Fibroblast of skin of back (primary cell): ENCODE measurements at places on chromosomes 1 and 21.

DNA sequence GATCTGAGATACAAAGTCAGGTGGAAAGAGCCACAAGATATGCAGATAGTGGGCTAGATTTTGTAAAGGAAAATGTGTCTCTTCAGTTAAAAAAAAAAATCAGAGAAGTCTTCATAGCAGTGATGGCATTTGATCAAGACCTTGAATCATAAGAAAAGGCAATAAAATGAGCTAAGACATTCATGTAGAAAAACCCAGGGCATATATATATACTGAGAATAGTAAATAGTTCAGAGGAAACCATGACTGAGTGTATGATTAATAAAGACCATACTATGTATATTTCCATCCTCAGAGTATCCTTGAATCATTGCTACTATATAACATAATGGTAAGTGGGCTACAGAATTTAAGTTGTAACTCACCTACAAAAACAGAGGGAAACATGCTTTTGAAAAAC is 321.7 kb upstream of the NR5A2 start:
- DNase-seq, result no peak

GRCh38 chr1:51306950-51307349 is 23.4 kb downstream of the TTC39A start:
- no peak for DNase-seq

- DNase-seq, result peak; percentile 69
Observed at GRCh38 chr1:237677979-237678378, 212.7 kb downstream of the ZP4 start.

DNA sequence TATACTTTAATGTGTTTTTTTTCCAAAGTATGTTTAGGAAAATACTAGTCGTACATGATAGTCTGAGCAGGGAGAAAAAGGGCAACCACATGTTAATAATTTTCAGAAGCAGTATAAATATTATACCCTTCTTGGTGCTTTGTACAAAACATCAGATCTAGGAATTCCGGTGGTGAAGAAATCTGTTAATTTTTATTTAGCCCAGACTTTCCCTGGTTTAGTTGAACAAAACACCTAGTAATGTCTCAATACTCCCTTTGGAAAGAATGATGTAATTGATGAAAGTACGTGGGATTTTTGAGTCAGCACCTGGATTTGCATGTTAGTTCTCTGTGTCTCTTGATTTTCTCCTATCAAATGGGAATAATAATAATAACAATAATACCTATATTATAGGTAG is 38.4 kb upstream of the KCNK2 start:
- no peak for DNase-seq

- DNase-seq, result no peak
Observed at GRCh38 chr1:17230671-17231310, 18.1 kb upstream of the PADI3 start.

DNA sequence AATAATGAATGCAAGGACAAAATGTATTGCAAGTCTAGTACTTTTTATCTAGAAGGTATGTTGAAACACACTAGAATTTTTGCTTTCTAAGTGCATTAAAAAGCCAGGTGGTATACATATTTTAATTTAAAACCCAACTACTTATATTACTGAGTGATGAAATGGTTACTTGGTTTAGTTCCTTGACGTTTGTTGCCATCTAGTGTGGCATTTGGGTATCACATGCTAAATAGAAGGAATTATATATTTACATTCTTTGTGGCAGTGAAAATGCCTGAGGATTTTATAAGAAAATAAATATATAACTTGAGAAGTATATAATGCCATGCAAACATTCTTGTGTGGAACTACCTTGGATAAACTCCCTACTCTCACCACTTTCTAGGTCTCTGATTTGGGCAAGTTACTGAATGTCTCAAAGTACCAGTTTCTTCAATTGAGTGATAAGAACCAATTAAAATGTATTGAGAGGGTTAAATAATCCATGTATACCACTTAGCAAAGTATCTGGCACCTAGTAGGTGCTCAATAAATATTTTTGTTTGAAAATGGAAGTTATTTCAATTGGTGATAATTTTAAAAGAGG is 69.6 kb downstream of the SDCCAG8 start:
- peak; percentile 78 for DNase-seq

- DNase-seq, result no peak
Observed at GRCh38 chr1:2105781-2106524, 55.7 kb downstream of the PRKCZ start.

- DNase-seq, result peak; percentile 86
Observed at GRCh38 chr1:41842993-41843755, 75.5 kb downstream of the HIVEP3 start.

DNA sequence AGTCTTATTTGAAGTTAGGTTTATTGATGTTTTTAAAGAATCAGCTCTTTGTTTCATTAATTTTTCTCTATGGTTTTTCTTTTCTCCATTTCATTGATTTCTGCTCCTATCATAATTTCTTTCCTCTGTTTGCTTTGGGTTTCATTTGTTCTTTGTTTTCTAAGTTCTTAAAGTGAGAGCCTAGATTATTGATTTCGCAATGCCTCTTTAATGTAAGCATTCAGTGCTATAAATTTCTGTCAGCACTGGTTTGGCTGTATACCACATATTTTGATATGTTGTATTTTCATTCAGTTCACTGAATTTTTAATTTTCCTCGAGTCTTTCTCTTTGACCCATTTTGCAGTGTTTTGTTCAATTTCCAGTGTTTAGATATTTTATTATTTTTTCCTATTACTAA is 68.7 kb downstream of the DNAH14 start:
- DNase-seq, result no peak

DNA sequence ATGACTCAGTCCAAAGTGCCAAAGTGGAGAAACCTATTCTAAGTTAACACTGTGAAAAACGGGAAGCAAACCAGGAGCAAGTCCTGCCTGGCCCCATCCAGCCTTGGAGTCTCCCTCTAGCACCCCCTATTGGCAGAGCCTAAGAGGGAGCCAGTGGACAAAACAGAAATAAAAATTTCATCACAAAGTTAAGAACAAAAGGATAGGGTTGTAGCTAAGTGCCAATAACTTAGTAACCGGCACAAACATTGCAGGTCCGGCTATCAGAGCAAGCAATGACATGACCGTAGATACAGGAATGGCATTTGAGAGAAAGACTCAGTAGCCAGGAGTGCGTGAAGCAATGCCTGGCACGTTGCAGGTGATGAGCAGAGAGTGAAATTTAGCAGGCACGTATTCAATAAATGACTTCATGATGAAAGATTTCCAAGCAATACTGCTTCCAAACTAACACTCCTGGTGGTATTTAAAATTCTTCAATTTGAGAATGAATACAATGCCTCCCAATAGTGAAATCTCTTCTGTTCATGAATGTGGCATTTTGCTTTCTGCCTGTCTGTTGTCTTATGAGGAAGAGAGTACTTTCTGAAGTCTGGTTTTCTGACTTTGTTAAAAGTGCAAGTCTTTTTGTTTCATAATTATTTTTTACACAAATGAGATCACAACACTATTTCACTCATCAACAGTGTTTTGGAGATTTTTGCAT is 391.0 kb downstream of the OMA1 start:
- DNase-seq, result peak; percentile 2

GRCh38 chr1:230310381-230311163 is 115.6 kb downstream of the PGBD5 start:
- DNase-seq, result peak; percentile 67

- DNase-seq, result no peak
Observed at GRCh38 chr21:23496729-23497128, 2110.6 kb downstream of the MRPL39 start.

- no peak for DNase-seq
Observed at GRCh38 chr21:45459171-45460010, 54.4 kb downstream of the COL18A1 start.

DNA sequence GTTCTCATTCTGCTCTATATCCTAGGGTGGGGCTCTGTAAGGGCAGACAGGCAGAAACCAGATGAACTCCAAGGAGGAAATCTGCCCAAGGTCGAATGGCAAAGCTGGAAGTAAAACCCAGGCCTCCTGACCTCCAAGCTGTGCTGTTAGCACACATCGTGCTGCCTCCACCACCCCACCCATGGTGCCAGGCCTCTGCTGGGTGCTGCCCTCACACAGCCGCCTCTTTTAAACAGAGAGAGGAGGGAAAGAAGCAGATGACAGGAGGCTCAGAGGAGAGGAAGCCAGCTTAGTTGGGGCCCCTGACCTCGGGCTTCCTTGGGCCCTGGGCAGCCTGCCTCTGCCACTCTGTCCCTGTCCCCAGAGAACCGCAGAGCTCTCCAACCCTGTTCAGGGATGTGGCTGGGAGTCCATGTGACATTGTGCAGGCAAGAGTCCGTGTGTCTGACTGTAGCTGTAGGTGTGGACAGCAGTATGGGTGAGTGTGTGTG is 1.1 kb downstream of the SYNC start:
- peak; percentile 30 for DNase-seq

DNA sequence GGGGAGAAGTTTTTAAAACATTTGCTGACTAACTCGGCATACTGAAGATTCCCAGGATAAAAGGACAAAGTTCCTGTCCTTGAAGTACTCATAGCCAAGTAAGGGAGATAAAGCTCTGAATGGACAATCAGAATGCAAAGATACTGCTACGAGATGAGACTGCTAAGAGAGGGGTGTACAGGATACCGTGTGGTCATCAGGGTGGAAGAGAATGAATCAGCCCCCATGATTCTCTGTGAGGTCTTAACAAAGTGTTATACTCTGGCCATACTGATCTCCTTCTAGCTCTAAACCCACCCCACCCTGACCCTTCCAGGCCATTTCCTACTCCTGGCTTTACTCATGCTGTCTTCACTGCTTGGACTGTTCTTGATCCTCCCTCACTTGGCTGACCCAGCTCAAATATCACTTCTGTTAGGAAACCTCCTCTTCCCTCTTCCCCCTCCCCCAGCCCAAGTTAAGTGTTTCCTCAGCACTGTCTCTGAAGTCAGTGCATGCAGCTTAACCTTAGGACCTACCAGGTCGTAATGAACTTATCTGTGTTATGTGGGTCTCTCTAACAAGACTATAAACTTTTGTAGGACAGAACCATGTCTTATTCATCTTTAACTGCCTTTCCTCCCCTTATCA is 15.8 kb upstream of the MAGOH start:
- peak; percentile 18 for DNase-seq

GRCh38 chr1:109948285-109948630 is 36.3 kb upstream of the AHCYL1 start:
- DNase-seq, result no peak

DNA sequence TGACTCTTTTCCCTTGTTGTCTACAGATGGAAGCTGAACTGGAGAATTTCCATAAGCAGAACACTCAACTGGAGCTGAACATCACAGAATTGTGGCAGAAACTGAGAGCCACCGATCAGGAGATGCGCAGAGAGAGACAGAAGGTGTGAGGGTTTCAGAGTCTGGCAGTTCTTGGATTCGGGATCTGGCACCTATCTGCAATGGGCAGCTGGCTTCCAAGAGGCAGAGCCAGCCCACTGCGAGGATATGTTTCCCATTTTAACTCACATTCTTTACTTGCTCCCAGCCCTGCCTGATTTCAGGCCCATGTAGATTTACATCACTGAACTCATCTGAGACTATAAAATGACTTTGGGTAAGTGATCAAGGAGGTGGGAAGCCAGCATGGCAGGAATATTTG is 37.3 kb upstream of the TMEM125 start:
- DNase-seq, result no peak

- DNase-seq, result no peak
Observed at GRCh38 chr1:114104949-114105348, 48.7 kb downstream of the SYT6 start.

GRCh38 chr1:8962812-8963530 is 17.3 kb downstream of the CA6 start:
- DNase-seq, result peak; percentile 28

DNA sequence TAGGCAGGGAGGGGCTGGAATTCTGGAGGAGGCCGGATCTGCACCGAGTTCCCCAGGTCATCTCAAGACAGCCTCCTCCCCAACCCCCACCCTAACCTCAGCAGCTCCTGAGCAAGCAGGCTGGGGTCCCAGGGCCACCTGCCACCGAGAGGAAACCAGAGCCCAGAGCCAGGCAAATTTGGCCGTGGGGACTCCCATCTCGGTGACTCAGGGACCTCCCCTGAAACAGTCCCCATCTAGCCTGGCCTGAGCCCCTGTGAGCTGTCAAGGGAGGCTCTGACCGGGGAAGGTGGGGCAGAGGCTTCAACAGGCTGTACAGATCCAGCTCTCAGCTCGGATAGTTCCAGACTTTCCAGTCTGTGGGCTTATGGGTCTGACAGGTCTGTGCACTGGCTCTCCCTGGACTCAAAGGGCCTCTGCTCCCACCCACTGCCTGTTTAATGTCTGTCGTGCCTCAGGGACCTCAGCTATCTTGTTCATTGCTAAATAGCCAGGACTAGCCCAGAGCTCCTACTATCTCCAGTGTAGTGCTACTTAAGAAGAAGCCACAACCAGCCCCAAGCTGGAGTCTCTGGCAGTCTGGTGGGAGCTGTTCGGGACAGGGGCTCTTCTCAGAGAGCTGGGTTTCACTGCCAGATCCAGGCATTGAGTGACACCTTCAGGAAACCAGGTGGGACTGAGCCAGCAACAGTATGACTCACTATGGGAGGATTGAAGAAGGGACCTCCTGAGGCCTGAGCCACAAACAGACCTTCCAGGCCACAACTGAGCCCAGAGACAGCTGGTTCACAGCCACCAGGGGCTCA is 25.6 kb downstream of the MATN1 start:
- peak; percentile 18 for DNase-seq

DNA sequence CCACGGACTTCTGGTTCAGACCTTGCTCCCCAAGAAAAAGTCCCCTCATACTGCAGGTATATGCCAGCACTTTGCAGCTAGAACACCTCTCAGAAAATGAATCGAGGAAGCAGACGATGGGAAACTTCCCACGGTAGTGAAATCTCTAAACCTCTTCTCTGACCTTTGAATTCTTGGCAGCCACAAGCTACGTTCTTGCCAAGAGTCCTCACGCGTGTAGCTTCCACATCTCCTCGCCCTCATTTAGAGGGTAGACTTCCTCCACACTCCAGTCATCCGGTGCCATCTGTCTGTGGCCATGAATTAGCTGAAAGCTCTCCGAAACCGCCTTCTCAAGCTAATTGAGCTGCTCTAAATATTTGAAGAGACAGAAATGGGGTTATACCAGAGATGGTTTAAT is 127.8 kb downstream of the RGS7 start:
- no peak for DNase-seq

DNA sequence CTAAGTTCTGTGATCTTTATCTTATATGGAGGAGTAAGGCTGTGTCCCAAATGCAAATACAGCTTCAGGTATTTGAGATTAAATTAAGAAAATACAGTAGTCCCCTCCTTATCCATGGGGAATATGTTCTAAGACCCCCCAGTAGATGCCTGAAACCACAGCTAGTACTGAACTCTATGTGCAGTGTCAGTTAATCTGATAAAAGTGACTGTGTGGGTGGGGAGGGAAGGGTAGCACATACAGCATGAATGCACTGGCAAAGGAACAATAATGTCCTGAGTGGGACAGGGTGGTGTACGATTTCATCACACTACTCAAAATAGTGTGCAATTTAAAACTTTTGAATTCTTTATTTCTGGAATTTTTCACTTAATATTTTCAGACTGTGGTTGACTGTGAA is 83.1 kb downstream of the HS2ST1 start:
- DNase-seq, result no peak

DNA sequence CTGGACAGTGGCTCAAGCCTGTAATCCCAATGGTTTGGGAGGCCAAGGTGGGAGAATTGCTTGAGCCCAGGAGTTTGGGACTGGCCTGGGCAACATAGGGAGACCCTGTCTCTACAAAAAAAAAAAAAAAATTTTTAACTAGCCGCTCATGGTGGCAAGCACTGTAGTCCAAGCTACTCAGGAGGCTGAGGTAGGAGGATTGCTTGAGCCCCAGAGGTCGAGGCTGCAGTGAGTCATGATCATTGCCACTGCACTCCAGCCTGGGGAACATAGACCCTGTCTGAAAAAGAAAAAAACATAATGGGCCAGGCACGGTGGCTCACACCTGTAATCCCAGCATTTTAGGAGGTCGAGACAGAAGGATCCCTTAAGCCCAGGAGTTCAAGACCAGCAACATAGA is 5.3 kb downstream of the SPATC1L start:
- no peak for DNase-seq
